ENCODE measurements at places on chromosomes 12 and 14.
A peak's percentile ranks its signal among the peaks of the same experiment; 100 is the strongest.

GRCh38 chr14:69643430-69644200 is 32.2 kb downstream of the SUSD6 start:
- DNase-seq = peak; percentile 72

DNA sequence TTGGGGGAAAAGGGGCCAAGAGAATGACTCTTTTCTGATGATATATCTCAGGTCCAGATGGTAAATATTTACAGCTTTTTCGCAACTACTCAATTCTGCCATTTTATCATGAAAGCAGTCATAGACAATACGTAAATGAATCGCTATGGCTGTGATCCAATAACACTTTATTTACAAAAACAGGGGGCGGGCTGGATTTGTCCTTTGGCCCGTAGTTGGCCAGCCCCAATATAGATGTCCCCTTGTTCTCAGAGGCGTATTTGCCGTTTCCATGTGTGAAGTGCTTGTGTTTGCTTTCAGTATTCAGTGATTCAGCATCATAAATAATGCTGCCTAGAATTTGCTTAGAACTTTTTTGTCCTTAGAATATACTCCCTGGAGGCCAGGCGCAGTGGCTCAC is 77.2 kb downstream of the CCDC92 start:
- no peak for DNase-seq

DNA sequence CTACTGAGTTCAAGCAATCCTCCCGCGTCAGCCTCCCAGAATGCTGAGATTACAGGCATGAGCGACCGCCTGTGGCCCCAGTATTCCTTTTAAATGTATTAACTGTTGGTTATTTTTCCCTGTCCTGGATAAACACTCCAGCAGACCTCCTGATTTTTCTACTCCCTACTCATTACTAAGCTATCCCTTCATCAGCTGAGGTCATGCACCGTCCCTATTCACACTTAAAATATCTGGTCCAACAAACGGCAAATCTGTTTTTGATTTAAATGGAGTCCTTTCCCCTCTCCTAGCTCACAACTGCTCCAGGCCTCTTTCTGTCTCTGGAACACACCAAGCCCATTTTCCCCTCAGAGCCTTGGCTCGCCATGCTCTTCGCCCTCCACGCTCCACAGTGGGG is 1003.3 kb upstream of the TMEM132C start:
- no peak for DNase-seq

- no peak for DNase-seq
These were observed 10.1 kb downstream of the PPP1CC start for GRCh38 chr12:110732572-110732971.

DNA sequence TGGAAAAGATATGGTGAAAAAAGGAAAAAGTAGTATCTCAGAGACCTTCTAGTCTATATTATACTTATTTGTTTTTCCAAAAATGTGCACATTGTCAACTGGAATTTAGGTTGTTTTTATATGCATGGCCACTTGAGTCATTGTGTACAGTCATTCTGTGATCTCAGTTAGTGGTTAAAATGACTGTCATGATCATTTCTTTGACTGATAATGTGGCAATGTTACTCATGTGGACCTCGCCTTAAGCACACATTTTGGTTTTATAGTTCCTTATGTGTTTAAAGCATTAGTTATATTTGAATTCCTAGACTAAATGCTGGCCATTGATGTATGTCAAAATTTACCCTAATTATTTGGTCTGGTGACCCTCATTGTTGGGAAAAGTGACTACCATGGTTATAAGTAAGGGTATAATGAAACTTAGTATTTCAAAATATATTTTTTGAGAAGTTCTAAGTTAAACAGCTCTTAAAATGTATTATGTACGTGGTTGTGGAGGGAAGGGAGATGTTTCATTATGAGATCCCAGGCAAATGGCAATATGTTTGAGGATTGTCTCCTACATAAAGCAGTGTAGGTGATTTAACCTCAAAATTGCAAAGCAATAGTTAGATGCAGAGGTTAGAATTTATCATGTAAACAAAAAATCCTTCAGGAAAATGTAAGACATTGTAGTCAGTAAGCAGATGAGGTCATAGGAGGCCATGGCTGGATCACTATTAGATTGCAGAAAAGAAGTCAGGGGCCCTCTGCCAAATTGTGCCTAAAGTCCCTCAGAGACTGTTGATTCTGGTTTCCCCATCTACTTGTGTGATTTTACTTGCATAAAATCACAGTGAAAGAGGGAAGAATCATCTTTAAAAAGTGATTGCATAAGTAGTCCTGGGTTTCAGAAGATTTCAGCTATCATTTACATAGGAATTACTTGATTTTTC is 17.5 kb downstream of the PNMA1 start:
- no peak for DNase-seq

DNA sequence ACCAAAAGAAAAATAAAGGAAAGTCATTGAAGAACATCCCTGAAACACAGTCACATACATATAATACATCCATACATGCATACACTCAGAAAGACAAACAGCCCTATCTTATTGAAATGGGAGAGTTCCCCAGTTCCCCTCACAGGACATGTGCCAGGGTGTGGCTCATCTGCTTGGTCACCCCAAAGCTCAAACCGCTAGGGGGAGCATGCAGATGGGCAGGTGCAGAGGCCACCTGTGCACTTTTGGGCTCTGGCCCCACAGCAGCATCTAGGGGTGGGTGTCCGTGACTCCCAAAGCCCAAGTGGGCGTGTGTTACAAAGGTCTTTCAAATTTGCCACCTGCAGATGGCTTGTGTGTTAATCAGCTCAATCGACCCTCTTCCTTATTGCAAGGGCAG is 75.2 kb downstream of the CMAS start:
- DNase-seq = no peak

- DNase-seq = no peak
These were observed 120.2 kb upstream of the RFLNA start for GRCh38 chr12:124174451-124175348.

DNA sequence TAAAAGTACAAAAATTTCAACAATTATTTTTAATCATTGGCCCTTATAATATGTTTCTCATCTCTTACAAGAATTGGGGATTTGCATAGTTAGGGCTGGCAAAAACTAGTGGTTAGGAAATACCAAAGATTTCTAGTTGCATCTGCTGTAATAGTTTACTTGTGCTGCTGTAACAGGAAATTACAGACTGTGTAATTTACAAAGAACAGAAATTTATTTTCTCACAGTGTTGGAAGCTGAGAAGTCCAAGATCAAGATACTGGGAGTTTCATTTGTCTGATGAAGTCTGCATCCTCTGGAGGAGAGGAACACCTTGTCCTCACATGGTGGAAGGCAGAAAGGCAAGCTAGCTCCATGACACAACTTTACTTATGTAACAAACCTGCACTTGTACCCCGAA is 157.0 kb downstream of the FLRT2 start:
- no peak for DNase-seq

DNA sequence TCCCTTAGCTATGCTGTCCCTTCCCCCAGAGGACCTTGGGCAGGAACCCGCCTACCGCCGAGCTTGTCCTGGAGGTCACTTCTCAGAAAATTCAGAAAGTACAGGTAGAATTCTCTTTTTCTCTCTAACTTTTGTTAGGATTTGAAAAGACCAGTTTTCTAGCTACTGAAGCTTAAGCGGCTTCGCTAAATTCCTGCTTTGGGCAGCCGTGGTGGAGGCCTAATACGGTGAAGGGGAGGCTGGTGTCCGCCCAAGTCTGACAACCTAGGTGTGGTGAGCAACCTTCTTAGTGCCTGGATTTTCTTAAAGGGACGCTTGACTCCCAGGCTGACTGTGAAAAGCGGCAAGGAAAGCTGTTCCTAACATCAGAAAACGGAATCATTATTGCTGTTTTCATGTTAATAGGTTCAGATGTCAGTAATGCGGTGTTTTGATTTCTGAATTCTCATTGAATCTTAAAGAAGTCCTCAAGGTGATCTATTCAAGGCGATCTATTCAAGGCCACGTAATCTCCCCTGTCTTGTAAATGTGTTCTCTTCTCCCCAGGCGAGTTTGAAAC is 835 bp downstream of the FGD4 start:
- DNase-seq = no peak

DNA sequence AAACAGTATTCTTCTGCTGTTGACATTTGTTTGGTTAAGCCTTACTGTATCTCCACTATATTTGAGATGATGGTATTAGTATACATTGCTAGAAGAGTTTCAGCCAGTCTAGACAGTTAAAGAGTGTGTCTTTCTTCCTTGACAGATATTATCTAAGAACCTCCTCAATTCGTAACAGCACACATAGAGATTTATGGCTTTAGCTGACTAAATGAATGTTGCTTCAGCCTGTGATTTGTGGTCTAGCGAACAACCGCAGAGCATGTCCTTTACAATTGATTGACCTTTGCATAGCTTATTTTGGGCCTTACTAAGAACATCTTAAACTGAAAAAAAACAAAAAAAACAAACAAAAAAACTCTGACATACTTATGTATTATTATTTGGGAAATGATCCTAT is 122.2 kb downstream of the DAAM1 start:
- DNase-seq = no peak

DNA sequence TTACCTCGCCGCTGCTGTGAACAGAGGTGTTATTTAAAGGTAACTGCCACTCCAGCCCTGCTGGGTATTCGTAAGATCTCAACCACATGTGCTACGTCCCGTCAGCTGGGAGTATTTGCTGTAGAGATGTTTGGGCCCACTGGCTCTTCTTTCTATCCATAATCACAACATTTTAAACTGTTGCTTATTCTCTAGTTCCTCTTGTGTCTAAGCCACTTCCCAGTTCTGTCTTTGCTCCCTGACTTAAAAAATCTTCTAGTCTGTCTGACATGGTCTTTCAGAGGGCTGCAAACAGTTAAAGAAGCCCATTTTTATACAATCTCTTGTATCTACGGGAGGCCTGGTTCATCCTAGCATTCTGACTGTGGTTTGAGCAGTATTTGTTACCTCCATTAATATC is 33.2 kb upstream of the HELB start:
- no peak for DNase-seq

- no peak for DNase-seq
These were observed 1158.4 kb upstream of the TMEM132C start for GRCh38 chr12:127108360-127109215.

GRCh38 chr12:64733857-64734256 is 25.3 kb downstream of the GNS start:
- DNase-seq = no peak

DNA sequence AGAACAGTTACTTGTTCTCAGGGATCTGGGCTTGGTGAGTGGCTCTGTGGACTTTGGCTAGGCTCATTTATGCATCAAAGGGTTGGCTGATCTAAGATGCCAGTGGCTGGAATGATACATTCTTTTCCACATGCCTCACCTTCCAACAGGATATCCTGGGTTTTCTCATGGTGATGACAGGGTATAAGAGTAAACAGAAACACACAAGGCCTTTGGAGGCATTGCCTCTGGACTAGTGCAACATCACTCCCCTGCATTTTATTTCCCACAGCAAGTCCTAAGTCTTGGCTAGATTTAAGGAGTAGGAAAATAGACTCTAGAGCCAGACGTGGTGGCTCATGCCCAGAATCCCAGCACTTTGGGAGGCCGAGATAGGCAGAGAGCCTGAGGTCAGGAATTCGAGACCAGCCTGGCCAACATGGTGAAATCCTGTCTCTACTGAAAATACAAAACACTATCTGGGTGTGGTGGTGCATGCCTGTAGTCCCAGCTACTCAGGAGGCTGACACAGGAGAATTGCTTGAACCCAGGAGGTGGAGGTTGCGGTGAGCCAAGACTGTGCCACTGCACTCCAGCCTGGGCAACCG is 47.9 kb downstream of the RPH3A start:
- DNase-seq = no peak

All from nucleus accumbens (tissue), 56 donors.